ENCODE measurements at places on chromosomes 6 and 20.

- peak; percentile 85 for DNase-seq
Measured at GRCh38 chr6:37051138-37052026, 45.9 kb downstream of the FGD2 start.

GRCh38 chr6:43974643-43975230 is 152.5 kb downstream of the MRPL14 start:
- no peak for DNase-seq

GRCh38 chr6:28643017-28643740 is 117.5 kb downstream of the GPX5 start:
- peak; percentile 2 for DNase-seq

GRCh38 chr6:124986164-124986563 is 23.9 kb downstream of the RNF217 start:
- DNase-seq, result no peak

DNA sequence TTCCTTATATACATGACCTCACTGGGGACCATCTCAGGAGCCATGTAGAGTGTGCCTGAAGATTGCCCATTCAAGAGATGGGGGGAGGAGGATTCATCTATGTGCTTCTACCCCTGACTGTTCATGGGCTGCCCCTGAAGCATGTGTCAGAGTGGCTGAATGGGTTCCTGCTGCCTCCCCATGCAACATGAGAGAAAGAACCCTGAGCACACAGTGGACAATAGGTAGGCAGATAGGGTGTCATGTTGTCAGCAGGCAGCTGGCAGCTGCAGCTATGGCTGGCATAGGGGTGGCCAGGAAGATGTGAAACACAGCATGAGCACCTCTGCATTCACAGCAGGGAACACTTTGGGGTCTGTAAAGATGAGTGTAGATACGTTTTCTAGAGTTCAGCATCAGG is 208.4 kb upstream of the CNR1 start:
- no peak for DNase-seq

DNA sequence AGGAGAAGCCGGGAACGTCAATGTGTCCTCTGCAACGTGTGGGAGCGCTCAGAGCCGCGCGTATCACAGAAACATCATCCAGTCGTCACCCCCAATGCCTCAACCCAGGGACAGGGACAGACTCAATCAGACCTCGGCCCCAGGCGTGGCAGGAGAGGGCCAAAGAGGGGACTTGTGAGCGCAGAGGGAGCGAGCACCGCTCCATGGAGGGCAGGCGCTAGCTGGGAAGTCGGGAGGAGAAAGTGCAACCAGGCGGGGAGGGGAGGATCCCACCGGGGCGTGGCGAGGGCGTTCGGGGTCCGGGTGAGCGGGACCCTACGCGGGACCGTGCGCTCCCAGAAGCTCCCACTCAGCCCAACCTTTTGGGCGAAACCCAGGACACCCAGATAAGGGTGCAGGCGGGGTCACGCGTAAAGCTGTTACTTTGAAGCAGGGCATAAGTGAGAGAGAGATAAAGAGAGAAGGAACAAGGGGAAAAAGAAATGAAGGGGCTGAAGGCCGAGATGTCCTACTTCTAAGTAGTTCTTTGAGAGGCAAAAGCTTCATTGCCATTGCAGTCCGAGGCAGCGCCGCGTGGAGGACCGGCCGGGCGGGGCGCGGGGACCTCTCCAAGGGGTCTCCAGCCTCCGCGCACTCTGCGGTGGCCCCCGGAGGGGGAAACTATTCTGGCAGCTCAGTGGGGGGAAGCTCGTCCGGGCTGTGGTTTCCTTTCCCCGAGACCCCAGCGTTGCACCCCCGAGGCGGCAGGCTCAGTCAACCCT is 862 bp upstream of the SOBP start:
- DNase-seq, result peak; percentile 39

DNA sequence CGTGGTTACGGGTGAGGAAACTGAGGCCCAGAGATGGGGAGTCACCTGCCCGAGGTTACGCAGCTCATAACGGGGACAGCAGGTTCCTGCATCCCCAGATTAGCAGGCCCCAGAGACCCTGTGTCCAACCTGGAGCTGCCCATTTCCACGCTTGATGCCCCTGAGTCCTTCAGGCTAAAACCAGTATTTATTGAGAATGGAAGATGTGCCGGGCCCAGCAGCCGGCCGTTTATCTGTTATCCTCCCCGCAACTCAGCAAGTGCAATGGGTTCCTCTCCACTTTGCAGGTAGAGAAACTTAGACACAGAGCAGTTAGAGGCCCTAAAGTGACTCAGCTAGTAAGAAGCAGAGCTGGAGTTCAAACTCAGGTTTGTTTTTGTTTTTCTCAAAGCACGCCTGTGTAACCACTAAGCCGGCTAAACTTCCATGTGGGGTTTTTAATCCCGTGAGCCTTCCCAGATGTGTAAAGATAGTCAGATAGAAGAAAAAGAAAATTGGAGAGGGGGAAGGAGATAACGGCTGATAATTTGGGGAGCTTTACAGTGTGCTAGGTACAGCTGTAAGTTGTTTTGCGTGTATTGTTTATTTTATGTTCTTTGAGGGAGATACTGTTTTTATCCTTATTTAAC is 775 bp downstream of the PFDN4 start:
- DNase-seq, result no peak

All from NCI-H1105 (cell line).